ENCODE measurements at places on chromosomes 7 and 10.

- no peak for DNase-seq
Measured at GRCh38 chr7:15929411-15929810, 242.9 kb upstream of the MEOX2 start.

DNA sequence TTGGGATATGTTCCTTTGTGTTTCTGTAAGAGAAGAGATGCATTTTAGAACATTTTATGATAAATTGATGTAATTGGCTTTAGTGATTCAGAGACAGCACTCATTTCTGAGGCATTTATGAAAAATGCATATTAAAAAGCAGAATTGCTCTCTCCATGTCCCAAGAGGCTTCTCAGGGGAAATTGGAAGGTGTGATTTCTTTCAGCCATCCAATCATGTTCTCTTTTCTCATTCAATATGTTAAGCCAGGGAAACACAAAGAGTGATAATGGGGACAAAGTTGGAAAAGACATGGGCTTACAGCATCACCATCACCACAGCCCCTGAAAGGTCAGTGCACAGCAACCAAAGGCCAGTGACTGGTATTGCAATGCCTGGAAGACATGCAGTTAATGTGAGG is 129.9 kb upstream of the COL1A2 start:
- DNase-seq, result no peak

GRCh38 chr10:107144490-107144889 is 20.0 kb downstream of the SORCS1 start:
- no peak for DNase-seq

GRCh38 chr7:41107330-41107937 is 595.5 kb downstream of the INHBA start:
- no peak for DNase-seq

DNA sequence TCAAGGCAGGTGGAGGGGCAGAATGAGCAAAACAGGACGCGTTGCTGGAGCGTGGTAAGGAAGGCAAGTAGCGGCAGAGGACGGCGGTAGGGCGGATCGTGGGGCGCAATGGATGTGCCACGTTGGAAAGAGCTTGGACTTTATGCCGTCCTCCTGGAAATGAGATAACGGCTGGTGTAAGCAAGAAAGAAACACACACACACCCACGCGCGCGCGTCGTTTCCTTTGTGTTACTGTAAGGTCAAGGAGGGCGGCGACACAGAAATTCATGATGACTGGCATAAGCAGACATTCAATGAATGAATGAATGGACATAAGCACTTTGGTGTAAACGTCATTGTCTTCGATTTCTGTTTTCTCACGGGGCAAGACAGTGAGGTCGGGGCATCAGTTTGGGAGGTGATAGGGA is 683 bp upstream of the ENTPD7 start:
- no peak for DNase-seq

GRCh38 chr7:151710646-151711434 is 166.1 kb downstream of the PRKAG2 start:
- DNase-seq, result no peak

GRCh38 chr10:60916025-60916424 is 28.0 kb downstream of the RHOBTB1 start:
- no peak for DNase-seq

DNA sequence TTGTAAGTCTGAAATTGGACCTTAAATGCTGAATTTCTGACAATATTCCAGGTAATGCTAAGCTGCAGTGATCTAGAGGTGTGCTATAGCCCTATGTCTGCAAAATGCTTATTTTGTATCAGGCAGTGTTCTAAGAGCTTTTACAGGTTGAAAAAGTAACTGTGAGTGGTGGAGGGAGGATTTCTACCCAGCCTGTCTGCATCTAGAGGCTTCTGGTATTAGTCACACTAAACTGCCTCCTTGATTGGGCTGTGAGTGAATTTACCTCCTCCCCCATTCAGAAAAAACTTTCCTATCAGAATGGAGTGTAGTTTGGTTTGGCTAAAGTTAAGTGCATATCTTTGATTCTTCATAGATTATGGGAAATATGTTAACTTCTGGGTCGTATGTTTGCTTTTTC is 56.8 kb downstream of the BBS9 start:
- no peak for DNase-seq

DNA sequence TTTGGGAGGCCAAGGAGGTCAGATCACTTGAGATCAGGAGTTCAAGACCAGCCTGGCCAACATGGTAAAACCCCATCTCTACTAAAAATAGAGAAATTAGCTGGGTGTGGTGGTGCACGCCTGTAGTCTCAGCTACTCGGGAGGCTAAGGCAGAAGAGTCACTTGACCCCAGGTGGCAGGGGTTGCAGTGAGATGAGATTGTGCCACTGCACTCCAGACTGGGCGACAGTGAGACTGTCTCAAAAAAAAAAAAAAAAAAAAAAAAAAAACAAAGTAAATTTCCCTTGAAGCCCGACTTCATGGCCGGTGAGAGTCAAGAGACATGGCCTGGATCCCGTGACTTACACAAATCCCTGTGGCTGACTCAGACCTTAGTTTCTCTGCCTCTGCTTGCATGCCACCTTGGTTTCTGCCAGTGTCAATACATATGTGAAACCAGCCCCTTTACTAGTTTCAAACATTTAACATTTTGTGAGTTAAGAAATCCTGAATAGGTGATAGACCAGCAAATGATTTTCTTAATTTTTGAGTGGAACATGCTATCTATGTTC is 62.8 kb downstream of the ZEB1 start:
- DNase-seq, result no peak

DNA sequence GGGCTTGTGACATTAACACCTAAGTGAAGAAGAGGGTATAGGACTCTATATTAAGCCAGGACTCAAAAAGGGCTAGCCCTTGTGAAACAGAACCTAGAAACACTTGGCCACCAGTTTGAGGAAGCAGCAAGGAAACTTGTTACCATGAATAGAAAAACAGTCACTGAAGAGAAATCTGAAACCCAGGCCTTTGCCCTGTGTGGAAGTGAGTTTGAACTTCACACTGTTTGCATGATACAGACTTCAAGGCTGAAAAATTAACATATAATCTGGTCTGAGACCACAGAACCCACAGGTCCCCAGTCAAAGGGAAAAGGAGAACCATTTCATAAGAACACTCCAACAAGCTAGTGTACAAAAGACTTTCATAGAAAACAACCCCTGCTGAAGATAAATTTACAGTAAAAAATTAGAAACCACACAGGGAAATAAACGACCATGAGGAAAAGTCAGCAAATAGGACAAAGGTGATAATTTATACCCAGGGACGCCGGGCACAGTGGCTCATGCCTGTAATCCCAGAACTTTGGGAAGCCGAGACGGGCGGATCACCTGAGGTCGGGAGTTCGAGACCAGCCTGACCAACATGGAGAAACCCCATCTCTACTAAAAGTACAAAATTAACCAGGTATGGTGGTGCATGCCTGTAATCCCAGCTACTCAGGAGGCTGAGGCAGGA is 76.1 kb downstream of the SKIDA1 start:
- DNase-seq, result no peak

GRCh38 chr10:3754727-3755439 is 30.1 kb downstream of the KLF6 start:
- no peak for DNase-seq

- no peak for DNase-seq
Measured at GRCh38 chr10:103916876-103917275, 1.1 kb downstream of the STN1 start.

DNA sequence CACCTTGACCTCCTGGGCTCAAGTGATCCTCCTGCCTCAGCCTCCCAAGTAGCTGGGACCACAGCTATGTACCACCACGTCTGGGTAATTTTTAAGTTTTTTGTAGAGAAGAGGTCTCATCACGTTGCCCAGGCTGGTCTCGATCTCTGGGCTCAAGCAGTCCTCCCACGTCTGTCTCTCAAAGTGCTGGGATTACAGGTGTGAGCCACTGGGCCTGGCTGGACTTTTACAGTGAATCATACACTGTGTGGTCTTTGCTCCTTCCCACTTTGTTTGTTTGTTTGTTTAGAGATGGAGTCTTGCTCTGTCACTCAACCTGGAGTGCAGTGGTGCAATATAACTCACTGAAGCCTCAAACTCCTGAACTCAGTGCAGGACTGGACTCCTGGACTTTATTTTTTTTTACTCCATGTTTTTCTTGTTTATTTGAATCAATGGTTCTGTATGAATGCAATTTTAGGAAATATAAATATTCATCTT is 12.5 kb downstream of the PPIA start:
- no peak for DNase-seq

- no peak for DNase-seq
Measured at GRCh38 chr7:15225981-15226380, 323.4 kb upstream of the DGKB start.

DNA sequence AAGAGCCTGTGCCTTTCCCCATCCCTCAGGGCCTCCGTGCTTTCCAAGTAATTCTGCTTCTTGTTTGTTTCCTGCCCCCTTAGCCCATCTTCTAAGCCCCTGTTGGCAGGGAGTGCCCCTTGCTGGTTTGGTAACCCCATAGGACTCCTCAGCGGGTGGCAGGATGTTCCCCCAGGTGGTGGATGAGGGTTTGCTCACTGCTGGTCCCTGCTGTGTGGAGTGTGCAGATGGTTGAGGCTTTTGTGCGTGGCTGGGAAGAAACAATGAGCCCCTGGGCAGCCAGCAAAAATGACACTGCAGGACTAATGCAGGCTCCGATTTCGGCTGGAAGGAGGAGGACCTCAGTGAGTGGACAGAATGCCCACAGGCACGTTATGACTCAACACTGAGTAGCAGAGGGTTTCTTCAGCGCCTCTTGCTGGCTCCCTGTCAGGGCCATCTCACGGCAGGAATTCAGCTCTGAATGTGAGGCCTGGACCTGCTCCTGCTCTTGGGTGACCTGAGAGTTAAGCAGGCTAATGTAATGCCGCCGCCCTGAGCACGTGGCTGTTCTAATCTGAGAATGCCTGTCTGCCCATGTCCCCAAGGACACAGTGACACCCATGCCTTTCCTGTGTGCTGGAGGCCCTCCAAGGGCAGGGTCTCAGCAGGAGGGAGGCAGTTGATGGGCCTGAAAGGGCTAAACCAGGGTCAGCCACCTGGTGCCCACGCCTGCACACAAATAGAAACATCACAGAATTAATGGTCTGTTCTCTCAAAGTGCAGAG is 16.6 kb downstream of the BAG3 start:
- no peak for DNase-seq

GRCh38 chr10:93406364-93407145 is 75.6 kb downstream of the MYOF start:
- no peak for DNase-seq

GRCh38 chr10:98510412-98510995 is 63.8 kb upstream of the HPS1 start:
- no peak for DNase-seq

DNA sequence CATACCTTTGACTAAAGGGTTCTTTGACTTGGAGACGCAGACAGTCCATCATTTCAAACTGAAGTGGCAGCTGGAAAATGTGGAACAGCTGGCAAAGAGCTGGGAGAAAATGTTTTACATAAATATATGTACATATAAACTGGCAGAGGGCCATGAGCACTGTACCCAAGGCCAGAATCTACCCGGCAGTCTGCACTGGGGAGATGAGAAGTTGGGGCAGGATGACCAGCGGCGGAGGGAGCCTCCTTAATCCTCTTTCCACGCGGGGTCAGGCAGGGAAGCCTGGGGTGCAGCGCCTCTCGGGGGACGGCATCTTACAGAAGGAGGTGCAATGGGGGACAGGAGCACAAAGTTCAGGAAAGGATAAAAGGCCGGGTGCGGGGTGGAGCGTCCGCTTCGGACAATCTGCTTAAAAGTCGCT is 1.3 kb downstream of the GLI3 start:
- no peak for DNase-seq

DNA sequence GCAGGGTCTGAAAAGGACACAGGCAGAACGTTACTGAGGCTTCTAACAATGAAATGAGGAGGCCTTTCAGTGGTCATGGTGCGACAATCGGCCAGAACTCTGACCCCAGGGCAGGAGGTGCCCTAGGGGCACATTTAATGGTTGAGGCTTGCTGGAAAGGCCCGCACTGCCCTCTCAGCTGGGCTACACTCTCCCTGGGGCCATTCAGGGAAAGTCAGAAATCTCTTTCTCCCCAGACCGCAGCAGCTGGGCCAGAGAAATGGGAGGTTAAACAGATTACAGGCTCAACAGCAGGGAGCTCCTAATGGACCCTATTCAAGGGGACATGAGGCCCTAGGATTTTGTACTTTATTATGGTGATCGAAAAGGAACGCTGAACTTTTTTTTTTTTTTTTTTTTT is 85.6 kb upstream of the FGFR2 start:
- DNase-seq, result no peak

GRCh38 chr10:113477451-113477850 is 75.4 kb upstream of the HABP2 start:
- no peak for DNase-seq

DNA sequence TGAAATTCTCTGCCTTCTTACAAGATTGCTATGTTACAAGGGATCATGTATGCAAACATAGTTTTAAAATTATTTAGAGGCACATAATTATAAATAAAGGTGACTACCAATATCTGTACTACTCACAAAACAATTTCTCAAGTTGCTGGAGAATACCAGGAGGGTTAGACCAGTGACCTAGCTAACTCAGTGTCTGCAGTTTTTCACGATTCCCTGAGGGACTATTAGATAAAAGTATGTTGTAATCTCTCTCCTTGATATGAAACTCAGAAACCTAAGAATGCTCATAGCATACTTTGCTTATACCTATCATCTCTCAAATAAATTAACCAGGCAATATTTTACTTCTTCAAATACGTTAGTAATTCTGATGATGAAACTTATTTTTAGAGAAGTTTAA is 534.0 kb upstream of the ANKRD30A start:
- no peak for DNase-seq

DNA sequence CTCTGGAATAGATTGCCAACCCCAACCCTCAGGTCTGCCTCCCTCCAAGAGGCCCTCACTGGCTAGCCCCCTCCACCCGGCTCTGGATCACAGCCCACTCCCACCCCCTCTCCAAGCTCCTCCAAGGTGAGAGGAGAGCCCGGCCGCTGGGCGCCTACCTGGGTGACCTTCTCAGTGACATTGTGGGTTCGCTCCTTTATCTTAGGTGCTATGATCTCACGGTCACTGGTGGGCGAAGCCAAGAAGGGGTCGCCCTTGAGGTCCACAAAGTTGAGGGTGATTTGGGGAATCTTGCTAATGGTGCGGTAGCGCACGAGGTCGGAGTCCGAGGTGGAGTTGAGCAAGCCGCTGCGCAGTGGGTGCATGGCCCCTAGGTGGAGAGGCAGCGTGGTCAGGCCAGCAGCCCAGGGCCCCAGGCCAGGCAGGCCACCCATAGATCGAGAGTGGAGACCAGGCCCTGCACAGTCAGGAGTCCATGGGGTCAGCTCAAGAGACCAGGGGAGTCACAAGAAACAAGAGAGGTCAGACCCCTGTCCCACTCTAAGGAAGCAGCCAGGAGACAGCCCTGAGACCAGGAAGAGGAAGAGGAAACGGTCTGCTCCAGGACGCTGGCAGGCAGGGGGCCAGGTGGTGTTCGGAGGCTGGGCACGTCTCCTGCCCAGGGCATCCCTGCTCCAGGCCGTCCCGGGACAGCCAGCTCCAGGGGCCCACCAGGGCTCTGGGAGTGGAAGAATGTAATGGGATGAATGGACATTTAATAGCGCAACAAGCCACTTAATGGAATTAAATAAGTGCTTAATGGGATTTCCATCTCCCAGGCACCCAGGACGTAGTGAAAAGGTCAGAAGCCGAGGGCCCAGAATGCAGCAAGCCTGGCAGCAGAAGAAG is 20.7 kb downstream of the KCNH2 start:
- no peak for DNase-seq

All from T follicular helper cell (primary cell).